HepG2 (cell line): ENCODE measurements at places on chromosomes 5 and 9. TPM values are rescaled to one million over a fixed set of nuclear protein-coding genes. Genes with fewer than 3 reads are reported as not detected.

SLC28A3 gene
- not detected in 2 replicates for polyA plus RNA-seq

RASGEF1C gene
- 0.14 TPM in 1 of 2 replicates, not detected in the other for polyA plus RNA-seq

ANKRD20A1 gene
- polyA plus RNA-seq = not detected in 2 replicates

ARHGEF37 gene
- polyA plus RNA-seq = 0.18 and 0.39 TPM in 2 replicates

LIX1 gene
- not detected in 2 replicates for polyA plus RNA-seq

SLC34A1 gene
- 0.03 TPM in 2 replicates for polyA plus RNA-seq

NSG2 gene
- 0.16 and 0.21 TPM in 2 replicates for polyA plus RNA-seq

AQP3 gene
- polyA plus RNA-seq = 5.5 and 12.2 TPM in 2 replicates

HAVCR2 gene
- polyA plus RNA-seq = 0.16 and 1.4 TPM in 2 replicates

LRRC26 gene
- not detected in 2 replicates for polyA plus RNA-seq

DNA sequence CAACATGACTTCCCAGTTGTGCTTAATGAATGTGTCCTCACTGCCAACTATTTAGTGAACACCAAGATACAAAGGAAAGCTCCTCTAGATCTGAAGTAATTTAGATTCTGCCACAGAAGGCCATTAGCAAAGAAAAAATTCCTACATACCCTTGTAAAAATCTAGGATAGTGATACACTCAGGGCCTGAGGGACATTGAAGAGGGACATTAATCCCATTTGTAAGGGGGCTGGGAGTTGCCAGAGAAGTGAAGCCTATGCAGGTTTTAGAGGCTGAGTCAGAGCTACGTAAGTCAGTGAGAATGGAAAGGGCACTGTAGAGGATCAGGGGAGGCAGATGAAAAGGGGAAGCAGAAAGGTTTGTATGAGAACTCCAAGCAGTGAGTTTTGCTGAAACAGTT, 286.9 kb upstream of the TARS1 start:
- no peak for DNase-seq
- no peak overlapping the region for H3K27ac ChIP-seq
- H3K4me3 ChIP-seq = no peak overlapping the region
- H3K27me3 ChIP-seq = no peaks in the 10 kb centered on the region
- H3K4me1 ChIP-seq = no peaks in the 10 kb centered on the region

- no peaks in the 10 kb centered on the region for H3K27me3 ChIP-seq
- H3K36me3 ChIP-seq = no peaks in the 10 kb centered on the region
- no peaks in the 10 kb centered on the region for H3K4me1 ChIP-seq
- H3K4me3 ChIP-seq = no peak overlapping the region
- no peak for DNase-seq
- no peak overlapping the region for H3K27ac ChIP-seq
Observed at GRCh38 chr9:122058051-122058450, 35.1 kb downstream of the TTLL11 start.

- peak overlapping the region; percentile 83 for H3K27ac ChIP-seq
- no peaks in the 10 kb centered on the region for H3K27me3 ChIP-seq
- peak; percentile 21 for DNase-seq
- H3K4me3 ChIP-seq = peak overlapping the region; percentile 74
- H3K4me1 ChIP-seq = peaks cover 32% of the 10 kb centered on the region
- H3K36me3 ChIP-seq = no peaks in the 10 kb centered on the region
Observed at GRCh38 chr5:43514471-43514815, 505 bp downstream of the C5orf34 start.

GRCh38 chr9:20358207-20358606, 264.1 kb downstream of the MLLT3 start:
- DNase-seq = no peak
- H3K4me3 ChIP-seq = no peak overlapping the region
- peaks cover 18% of the 10 kb centered on the region for H3K4me1 ChIP-seq
- H3K36me3 ChIP-seq = no peaks in the 10 kb centered on the region
- no peaks in the 10 kb centered on the region for H3K27me3 ChIP-seq

DNA sequence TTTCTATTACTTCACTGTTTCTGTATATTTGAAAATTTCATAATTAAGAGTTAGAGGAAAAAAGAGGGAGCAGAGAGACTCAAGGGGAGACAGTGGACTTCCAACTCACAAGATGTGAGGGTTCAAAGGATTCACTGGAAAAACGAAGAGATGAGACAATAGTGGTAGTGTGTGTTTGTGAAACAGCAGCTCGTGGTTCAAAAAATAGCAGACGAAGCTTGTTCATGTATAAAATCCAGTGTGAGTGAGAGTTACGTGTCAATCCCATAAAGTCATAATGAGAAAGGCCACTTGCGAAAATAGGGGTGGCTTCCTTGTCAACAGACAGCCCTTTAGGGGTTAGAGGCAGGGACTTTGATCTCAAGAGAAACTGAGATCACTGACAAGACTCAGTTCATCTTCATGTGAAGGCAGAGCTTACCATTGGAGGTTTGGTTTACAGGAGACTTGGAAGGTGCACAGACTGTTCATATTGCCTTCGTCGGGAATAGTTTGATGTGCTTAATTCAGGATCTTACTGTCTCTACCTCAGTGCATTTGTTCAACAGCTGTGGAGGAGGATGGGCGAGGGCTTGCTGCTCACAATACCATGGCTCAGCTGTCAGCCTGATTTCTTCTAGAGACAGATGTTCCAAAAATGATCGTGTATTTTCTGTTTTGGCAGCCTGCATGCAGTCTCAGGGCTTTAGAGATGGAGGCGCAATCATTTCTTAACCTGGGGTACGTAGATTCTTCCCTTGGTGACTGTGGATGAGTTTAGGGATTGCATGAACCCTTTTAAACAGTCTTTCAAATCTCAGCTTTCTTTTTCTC, 105.7 kb upstream of the KLF9 start:
- no peak for DNase-seq
- no peak overlapping the region for H3K27ac ChIP-seq
- H3K27me3 ChIP-seq = no peaks in the 10 kb centered on the region; the same call in 1 of the 2 replicates
- no peaks in the 10 kb centered on the region for H3K4me1 ChIP-seq
- no peaks in the 10 kb centered on the region for H3K36me3 ChIP-seq

DNA sequence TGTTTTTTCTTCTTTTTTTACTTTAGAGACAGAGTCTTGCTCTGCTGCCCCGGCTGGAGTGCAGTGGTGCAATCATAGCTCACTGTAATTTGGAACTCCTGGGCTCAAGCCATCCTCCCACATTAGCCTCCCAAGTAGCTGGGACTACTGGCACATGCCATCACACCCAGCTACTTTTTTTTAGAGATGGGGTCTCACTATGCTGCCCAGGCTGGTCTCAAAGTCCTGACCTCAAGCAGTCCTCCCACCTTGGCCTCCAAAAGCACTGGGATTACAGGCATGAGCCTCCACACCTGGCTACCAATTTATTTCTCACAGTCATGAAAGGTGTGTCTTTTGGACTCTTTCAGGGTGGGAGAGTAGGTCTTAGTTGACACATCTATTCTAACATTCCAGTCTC, 83.0 kb upstream of the FAM120A start:
- no peaks in the 10 kb centered on the region for H3K36me3 ChIP-seq
- no peaks in the 10 kb centered on the region for H3K4me1 ChIP-seq
- no peak overlapping the region for H3K4me3 ChIP-seq
- H3K27ac ChIP-seq = no peak overlapping the region
- no peaks in the 10 kb centered on the region; the same call in 1 of the 2 replicates for H3K27me3 ChIP-seq
- no peak for DNase-seq

DNA sequence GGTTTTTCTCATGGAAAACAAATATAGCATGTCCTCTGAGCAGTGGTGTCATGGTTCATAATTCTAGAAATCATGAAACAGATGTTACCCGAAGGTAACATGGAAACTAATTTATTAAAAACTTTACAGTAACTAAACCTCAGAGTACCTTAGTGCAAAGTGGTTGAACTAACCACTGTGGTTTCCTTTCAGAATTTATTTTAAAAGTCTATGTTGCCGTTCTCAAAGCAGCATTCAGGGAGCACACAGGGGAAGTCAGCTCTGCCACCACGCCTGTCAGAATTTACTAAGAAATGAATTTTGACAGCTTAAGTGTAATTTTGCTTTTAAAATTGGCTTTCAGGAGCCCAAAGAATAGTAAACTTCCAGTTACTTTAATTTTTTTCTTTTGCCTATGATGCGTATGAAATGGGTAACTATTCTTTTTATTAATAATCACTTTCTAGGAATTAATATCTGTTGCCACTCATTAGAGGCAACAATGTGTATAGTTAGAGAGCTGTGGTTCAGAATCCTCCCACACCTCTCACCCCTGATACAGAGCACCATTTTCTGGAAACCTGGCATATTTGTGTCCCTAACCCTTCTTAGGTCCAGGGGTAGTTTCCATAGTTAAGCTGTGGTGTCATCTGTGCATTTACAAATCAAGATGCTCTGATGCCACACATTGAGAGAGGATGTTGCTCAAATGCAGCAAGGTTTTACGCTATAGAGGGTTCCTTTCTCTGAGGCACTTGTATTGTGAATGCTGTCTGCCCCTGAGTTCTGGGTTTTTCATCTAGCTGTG, 202.6 kb downstream of the ZSWIM6 start:
- H3K4me3 ChIP-seq = no peak overlapping the region
- no peaks in the 10 kb centered on the region for H3K4me1 ChIP-seq
- H3K27me3 ChIP-seq = no peaks in the 10 kb centered on the region

GRCh38 chr9:107394264-107394663, 95.3 kb downstream of the KLF4 start:
- H3K4me3 ChIP-seq = no peak overlapping the region
- DNase-seq = no peak
- H3K27ac ChIP-seq = no peak overlapping the region
- no peaks in the 10 kb centered on the region for H3K36me3 ChIP-seq
- no peaks in the 10 kb centered on the region; the same call in 2 of the 3 replicates for H3K27me3 ChIP-seq

DNA sequence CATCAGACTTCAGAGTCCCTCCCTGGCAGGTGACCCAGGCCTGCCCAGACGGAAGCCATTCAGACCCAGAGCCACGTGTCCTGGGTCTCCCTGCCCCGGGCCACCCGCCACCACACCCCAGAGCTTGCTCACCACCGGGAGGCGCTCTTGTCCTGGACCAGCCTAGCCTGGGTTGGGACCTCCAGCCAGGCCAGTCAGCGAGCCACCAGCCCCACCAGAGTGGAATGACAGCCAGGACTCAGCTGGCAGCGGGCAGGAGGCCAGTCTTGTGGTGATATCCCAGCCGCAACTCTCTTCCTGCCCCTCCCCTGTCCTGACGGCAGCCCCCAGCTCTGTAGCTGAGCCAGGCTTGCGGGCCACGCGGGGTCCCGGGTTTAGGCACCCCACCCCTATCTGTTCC, 1.7 kb upstream of the PTGDS start:
- no peaks in the 10 kb centered on the region for H3K36me3 ChIP-seq
- H3K27ac ChIP-seq = no peak overlapping the region
- H3K27me3 ChIP-seq = peaks cover 66% of the 10 kb centered on the region
- peaks cover 41% of the 10 kb centered on the region for H3K4me1 ChIP-seq

DNA sequence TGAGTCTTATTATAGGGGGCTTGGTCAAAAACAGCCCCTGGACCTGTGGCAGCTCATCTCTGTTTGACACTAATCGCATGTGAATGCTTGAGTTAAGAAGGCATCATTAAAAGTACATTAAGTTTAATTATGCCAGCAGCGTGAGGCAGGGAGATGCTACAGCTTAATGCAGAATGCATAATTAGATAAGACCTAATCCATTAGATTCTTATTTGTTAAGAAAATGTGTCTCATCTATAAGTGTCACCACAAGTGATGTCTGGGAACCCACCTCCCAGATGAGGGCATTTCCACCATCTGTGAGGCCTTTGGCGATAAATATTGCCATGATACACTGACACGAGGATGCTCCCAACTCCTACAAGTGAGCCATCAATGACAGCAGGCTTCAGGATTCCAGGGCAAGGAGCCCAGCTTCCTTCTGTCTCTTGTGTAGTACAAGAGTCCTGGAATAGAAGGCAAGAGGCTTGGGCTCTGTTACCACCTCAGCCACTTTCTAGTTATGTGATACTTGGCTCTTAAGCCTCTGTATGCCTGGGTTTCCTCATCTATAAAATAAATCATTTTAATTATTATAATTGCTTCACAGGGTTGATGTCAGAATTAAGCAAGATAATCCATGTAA, 202.7 kb downstream of the FAM114A2 start:
- H3K27ac ChIP-seq = no peak overlapping the region
- no peaks in the 10 kb centered on the region for H3K4me1 ChIP-seq
- no peak overlapping the region for H3K4me3 ChIP-seq
- H3K36me3 ChIP-seq = no peaks in the 10 kb centered on the region
- no peak for DNase-seq
